ENCODE measurements at places on chromosomes 7 and 10.

GRCh38 chr7:152076940-152077933 is 51.8 kb downstream of the GALNT11 start:
- DNase-seq: no peak

GRCh38 chr10:71471957-71472365 is 75.2 kb downstream of the CDH23 start:
- DNase-seq: no peak

- DNase-seq: no peak
Observed at GRCh38 chr7:30877015-30877769, 34.5 kb upstream of the AQP1 start.

DNA sequence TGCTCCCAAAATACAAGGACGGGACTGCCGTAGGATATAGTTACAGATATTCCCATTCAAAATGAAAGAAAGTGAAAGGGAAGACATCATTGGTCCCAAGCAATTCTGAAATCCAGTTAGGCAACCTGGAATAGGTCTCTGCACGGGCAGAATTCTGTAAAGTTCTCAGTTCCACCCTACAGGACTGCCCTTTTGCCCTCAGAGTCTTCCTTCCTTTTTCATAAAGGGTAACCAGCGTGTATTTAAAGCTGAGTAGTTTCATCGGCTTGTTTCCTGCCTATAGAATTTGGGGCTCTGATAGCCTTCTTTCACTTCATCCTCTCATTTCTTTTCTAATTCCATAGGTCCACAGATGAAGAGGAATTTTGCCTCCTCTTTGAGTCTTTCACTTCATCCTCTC is 20.0 kb downstream of the COPG2 start:
- DNase-seq: no peak

DNA sequence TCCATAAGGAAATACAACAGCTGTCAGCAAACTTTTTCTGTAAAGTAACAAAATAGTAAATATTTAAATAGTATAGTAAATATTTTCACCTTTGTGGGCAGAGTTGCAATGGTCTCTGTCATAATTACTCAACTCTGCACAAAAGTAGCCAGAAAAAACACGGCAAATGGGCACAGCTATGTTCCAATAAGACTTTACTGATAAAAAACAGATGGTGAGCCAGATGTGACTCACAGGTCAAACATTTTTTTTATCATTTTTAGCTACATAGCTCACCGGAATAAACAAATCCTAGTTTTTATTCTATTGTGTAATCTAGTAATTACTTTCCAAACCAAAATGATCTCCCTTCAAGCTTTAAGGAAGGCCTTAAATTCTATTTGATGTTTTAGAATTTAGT is 55.3 kb downstream of the NCAPG2 start:
- DNase-seq: no peak

GRCh38 chr7:130154501-130155317 is 50.5 kb downstream of the TMEM209 start:
- DNase-seq: no peak

- no peak for DNase-seq
Observed at GRCh38 chr10:61669161-61669725, 6.5 kb downstream of the CABCOCO1 start.

- no peak for DNase-seq
Observed at GRCh38 chr10:113752553-113752952, 1.1 kb downstream of the PLEKHS1 start.

DNA sequence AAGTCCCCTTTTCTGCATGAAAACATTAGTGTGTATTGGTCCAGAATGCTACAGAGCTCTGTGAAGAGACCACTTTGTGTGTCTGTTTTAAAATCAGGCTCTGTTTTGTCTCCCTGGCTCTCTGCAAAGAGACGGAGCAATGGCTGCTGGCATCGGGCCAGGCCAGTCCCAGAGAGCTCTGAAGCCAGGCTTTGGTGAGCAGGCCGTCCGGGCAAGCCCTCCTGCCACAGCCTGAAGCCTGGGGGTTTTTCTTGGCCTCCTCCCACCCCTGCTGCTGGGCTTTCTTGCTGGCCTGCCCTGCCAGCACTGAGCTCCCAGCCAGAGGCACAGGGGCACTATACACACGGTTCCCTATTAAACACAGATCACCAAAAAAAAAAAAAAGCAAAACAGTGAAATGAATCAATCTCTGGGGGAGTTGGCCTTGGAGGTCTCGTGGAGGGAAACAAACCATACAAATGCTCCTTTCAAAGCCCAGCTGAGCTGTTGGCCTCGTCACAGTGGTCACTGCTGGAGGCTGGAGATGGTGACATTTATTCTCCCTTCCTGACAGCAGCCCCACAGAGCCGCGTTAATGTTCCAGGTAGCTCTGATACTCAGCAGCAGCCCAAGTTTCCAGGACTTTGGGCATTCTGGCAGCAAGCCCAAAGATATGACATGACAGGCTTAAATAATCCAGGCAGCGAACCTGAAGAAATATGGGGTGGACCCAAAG is 237.2 kb downstream of the TCF7L2 start:
- no peak for DNase-seq

- DNase-seq: no peak
Observed at GRCh38 chr7:131974671-131975070, 418.2 kb upstream of the PODXL start.

DNA sequence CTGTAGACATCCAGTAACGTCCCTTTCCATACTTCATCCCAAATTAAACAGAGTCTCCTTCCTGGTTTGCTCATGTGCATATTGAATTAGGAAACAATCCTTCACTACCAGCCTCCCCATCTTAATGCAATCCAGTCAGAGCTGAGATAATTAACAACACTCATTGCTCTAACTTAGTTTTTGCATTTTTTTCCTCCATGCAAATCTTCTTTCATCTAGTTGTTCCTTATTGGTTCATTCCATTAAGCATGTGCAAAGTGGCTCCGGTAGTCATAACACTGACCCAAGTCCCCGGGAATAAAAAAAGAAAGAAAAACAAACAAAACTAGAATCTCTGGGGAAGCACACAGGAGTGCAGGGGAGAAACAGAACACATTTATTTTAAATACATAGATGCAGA is 1176.1 kb downstream of the GATA3 start:
- no peak for DNase-seq

- no peak for DNase-seq
Observed at GRCh38 chr10:30915146-30915545, 116.5 kb downstream of the ZNF438 start.

- DNase-seq: no peak
Observed at GRCh38 chr7:121355574-121355973, 26.8 kb downstream of the WNT16 start.

DNA sequence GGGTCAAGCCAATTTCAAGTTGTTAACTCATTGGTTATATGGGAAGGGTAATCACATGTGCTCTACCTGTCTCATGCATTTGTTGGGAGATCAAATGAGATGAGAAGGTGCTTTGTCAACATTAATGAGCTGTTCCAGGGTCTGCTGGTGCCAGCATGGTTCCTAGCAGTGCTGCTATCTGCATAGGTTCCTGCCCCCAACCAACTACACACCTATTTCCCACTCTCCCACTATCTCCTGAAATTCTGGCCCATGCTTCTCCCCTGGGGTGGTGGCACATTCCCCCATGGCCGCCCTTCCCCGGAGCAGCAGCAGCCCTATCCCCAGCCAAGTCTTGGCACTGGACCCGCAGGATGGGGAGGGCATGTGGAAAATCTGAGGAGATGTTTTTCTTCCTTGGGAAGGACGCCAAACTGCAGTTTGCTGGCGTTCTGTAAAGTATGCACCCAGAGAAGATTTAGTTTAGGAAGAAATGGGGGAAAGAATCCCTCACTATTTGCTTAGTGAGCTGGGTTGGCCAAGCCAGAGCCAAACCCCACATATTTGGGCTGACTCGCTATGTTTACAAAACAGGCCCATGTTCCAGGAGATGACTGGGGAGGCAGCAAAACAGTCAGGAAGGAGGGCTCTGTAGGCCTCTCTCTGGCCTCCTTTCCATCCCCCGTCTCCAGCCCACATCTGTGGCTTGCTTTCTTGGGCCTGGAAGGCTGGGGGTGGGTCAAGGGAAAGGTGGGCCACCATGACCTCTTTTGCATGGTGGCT is 42.5 kb downstream of the PPP1R3C start:
- no peak for DNase-seq

GRCh38 chr10:107740962-107741690 is 576.6 kb upstream of the SORCS1 start:
- DNase-seq: no peak

DNA sequence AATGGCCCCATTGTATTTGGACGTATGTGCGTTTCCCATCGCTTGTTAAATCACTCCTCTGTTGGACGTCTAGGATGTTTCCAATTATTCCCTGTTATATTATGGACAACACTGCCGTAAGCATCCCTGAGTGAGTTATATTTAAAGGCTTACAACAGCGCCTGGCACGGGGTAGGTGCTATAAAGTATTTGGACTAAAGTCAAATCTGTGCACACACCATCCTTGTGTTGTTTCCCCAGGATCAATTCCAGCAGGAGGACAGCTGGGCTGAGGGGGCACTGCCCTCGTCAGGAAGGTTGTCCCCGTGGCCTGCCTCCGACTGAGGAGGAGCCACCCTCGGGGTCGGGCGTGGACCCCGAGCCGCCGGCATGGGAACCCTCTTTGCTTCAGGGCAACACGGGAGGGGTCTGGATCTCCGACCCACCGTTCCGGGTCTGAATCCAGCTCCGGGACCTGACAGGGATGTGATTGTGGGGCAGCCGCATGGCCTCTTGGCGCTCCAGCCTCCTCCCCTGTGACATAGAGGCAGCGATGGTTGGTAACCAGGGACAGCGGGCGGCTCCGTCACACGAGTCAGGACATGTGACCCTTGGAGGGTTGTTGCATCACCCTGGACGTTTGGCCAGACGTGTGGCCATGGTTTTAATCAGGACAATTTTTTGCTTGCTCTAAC is 1.5 kb upstream of the JAKMIP3 start:
- no peak for DNase-seq

GRCh38 chr7:107936312-107936711 is 45.3 kb downstream of the DLD start:
- DNase-seq: no peak

DNA sequence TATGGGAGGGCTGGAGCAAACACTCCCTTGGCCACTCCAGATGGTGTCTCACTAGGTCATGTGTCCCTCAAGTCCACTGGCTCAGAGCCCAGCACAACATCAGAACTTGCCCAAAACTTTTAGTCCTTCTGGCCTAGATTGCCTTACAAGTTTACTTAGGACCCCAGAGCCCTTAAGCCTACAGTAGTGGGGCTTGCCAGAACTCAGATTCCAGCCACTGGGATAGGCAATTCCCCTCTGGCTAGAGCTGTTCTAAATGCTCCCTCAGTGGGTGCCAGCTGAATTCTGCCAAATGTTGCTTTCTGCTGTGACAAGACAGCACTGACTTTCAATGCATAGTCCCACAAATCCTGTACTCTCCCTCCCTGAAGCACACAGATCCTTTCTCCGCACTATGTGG is 331.1 kb downstream of the HTR7 start:
- no peak for DNase-seq

DNA sequence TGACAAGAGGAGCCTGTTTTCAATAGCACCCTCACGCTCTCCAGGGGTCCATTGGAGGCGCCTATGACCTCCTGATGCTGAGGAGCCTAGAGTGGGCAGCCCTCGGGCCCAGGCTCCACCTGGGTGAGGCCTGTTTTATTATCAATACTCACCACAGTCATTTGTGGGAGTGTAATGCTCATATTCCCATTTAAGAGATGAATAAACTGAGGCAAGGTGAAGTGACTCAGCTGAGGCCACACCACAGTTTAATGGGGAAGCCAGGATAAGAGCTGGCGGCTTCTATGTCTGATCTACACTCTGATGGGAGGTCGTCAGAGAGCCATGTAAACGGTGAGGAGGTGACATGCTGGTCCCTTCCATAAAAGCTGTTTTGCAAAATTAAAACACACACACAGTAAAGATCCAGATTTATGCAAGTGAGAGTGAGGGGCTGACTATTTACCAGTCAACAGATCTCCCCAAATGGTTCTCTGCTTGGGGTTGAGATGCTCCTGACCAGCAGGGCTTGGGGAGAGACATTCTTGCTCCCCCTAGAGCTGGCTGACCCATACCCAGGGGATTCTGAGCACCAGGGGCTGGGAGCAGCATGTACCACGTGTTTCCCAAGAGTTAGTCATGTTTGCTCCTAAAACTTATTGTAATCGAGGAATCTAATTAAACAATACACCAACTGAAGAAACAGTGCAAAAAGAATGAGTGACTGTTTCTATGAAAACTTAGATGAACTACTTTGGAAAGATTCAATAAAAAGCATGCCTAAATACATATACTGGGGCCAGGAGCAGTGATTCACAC is 81.0 kb upstream of the INSIG1 start:
- no peak for DNase-seq

- no peak for DNase-seq
Observed at GRCh38 chr7:135233570-135233969, at the start of gene STRA8. Gene STRA8, plus strand, starts transcription at chr7:135233838. Its CDS starts 6,687 bp downstream, at chr7:135240525.

DNA sequence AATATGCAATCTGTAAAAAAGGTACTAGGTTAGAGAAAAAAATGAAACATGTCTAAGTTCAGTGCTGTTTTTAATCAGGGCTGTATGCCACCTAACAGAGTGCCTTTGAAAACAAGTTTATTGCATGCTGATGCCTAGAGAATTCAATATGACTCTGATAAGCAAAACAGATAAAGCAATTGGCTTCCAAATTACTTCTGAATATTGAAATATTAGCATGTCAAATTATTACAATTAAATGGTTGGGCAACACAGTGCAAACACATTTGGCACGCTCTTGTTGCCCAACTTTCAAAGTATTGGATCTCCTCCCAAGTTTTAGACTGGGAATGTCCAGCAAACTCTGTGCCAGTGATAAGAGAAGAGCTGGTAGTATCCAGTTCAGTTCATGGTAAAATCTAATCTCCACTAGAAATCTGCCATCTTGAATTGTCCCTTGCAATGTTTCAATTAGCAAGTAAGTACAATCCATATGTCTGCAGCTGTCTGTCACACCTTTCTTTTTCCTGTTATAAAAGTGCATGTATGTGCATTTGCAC is 65.2 kb upstream of the FAM133B start:
- DNase-seq: no peak

- no peak for DNase-seq
Observed at GRCh38 chr10:11108356-11108755, 90.7 kb downstream of the CELF2 start.

- no peak for DNase-seq
Observed at GRCh38 chr7:39609113-39609934, 14.0 kb upstream of the RALA start.

GRCh38 chr7:141280100-141280499 is 206.2 kb downstream of the TMEM178B start:
- no peak for DNase-seq

DNA sequence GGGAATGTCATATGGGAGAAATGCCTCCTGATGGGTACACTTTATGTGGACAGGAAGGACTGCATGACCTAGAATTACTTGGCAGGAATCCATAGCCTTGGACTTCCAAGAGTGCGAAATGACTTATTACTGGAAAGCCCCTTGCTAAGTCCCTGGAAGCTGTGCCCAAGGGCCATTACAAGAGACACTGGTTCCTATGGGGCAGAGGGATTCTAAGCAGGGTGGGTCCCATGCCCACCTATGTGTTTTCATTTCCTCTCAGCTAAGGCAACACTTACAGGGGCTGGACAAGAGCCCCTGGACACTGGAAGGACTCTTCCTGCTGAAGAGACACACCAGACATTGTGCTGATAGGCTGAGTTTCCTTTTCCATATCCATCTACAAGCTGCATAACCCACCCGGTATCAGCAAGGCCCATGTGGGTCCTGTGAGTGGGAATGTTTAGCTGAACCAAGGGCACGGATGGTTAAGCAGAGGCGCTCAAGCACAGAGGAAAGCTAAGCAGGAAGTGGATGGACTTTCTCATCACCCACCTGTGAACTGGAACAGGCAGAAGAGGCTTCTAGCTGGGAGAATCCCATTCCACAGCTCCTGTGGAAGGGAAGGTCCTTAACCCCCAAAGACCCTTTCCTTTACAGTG is 56.2 kb downstream of the XPNPEP1 start:
- DNase-seq: no peak

Data from stimulated activated CD8-positive, alpha-beta memory T cell treated with anti-CD3 and anti-CD28 coated beads, Interleukin-12 subunit alpha, Interleukin-12 subunit beta, amount 100 ng/mL, for 4 hours (primary cell).